ENCODE measurements at places on chromosomes 2 and 18. TPM values are rescaled to one million over a fixed set of nuclear protein-coding genes. Genes with fewer than 3 reads are reported as not detected.

- H3K27me3 ChIP-seq: no peaks in the 10 kb centered on the region
- peaks cover 7% of the 10 kb centered on the region for H3K4me1 ChIP-seq
- H3K4me3 ChIP-seq: no peak overlapping the region
- peak; percentile 59 for DNase-seq
These were observed 20.0 kb downstream of the SETBP1 start for GRCh38 chr18:44700652-44701051.

- H3K36me3 ChIP-seq: peaks cover 2% of the 10 kb centered on the region
- H3K4me3 ChIP-seq: no peak overlapping the region
- H3K4me1 ChIP-seq: no peaks in the 10 kb centered on the region
These were observed 67.6 kb downstream of the DHRS9 start for GRCh38 chr2:169136885-169137534.

- DNase-seq: peak; percentile 42
- no peak overlapping the region for H3K27ac ChIP-seq
- no peaks in the 10 kb centered on the region for H3K4me1 ChIP-seq
These were observed 314.7 kb upstream of the LYPD1 start for GRCh38 chr2:132984731-132985130.

DNA sequence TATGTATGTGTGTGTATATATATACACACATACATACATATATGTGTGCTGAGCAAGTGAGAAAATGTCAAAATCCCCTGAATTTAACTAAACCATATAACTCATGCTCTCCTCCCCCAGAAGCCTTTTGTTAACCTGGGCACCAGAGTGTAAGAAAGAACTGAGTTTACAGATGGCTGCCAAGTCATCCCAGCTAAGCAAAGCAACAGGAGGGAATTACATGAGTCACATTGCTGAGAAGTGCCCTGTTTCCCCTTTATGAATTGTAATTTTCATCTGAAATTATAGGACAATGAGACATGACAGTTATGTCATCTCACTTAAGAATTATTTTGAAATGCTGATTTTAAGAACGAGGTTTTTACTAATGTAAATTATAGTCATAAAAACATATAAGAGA lies 29.9 kb downstream of the SCN7A start:
- H3K27ac ChIP-seq: no peak overlapping the region
- no peak for DNase-seq
- H3K4me1 ChIP-seq: no peaks in the 10 kb centered on the region
- H3K27me3 ChIP-seq: no peaks in the 10 kb centered on the region
- H3K4me3 ChIP-seq: no peak overlapping the region

DNA sequence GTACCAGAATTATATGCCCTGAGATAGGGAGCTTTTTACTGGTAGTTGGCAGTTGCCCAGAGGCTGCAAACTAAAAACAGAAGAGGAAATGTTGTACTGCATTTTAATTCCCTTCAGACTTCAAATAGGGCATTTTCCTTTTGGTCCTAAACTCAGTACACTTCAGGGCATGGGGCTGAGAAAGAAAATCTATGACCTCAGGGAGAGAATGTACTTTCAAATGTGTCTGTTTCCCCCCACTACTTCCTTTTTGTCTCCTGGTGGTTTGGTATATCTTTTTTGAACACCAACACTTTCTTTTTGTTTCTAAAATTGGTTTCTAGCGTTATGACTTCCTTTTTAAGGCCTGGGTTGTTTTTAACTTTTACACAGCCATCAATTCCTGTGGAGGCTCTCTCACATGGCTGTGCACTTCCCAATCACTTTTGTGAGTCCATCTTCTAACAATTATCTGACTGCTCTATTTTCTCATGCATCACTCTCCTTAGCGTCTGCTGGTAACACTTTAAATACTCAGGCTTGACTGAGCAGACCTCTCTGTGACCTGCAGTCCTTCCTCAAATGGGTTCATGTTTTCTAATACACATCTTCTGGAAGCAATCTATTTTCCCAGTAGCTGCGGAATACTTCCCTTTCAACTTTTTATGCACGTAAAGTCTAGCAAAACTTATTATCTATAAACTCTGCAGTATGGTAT lies 596.0 kb downstream of the LRP1B start:
- H3K4me1 ChIP-seq: no peaks in the 10 kb centered on the region
- no peaks in the 10 kb centered on the region for H3K36me3 ChIP-seq
- no peak overlapping the region for H3K27ac ChIP-seq
- DNase-seq: no peak

- H3K27ac ChIP-seq: no peak overlapping the region
- H3K36me3 ChIP-seq: peaks cover 4% of the 10 kb centered on the region
- peaks cover 14% of the 10 kb centered on the region for H3K4me1 ChIP-seq
- H3K27me3 ChIP-seq: no peaks in the 10 kb centered on the region
These were observed 62.5 kb downstream of the STK39 start for GRCh38 chr2:168184681-168185513.

Gene MARS2
- 8.3 TPM for polyA plus RNA-seq

Gene STAT4
- 1.0 TPM for polyA plus RNA-seq

Gene LINC00305
- not detected for polyA plus RNA-seq

Gene SNORC
- 9.1 TPM for polyA plus RNA-seq
